ENCODE measurements at places on chromosomes 11 and 22.

DNA sequence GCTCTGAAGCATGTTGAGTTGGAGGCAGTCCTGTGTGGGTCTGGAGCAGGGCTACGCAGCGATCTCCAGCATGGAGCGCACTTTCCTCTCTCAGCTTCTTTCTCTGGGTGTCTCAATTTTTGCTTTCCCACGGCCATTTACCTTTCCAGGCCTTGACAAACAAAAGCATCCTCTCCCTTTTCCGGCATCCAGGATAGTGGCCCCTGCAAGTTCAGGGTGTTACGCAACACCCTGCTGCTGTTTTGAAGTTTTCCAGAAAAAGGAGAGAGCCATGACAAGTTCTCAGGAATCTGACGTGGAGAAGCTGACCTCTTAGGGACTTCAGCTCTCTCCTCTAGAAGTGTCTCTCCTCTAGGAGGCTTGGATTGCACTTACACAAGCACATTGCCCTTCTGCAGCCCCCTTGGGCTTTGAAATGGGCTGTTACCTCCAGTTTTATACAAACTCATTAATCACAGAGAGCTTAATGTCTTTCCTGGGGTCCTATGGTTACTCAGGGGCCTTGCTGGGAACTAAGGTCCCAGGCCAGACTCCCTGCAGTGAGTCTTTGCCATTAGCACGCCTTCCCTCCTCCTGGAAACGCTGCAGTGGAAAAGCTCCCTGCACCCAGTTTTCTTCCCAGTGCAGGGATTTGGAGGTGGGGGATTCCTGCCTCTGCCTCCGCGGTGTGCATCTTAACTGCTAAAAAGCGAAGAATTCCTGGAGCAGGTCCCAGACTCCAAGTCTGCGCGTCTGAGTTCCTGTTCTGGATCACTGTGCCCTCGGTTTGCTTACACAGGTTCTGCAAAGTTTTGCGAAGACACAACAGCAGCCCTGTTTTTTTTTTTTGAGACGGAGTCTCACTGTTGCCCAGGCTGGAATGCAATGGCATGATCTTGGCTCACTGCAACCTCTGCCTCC, 80.4 kb downstream of the BARX2 start:
- no peak for DNase-seq

DNA sequence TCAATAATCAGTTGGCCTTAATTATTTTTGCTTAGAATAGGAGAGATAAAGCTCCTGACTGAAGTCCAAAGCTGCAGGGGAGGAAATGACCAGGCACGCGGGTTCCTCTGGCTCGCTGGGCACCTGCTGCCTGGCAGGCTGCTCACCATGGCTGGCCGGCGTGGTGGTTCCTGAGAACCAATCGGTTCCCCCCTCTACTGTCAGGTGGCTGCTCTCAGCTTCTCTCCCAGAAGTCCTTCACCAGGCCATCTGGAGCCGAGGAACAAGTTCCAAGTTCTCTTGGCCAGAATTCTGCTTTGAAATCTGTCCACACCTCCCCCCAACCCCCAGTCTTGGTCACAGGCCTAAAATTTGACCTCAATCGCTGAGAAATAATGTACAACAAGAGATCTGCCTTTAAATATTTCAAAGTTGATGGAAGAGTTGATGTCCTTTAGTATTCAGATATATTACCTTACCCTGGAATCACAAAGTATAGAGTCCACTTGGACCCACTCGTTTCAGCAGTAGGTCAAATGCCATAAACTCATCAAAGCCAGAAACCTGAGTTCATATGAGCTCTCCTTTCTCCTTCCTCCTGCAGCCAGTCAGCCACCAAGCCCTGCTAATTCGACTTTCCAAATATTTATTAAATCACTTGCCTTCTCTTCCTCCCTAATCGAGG, 25.2 kb downstream of the EXPH5 start:
- no peak for DNase-seq

DNA sequence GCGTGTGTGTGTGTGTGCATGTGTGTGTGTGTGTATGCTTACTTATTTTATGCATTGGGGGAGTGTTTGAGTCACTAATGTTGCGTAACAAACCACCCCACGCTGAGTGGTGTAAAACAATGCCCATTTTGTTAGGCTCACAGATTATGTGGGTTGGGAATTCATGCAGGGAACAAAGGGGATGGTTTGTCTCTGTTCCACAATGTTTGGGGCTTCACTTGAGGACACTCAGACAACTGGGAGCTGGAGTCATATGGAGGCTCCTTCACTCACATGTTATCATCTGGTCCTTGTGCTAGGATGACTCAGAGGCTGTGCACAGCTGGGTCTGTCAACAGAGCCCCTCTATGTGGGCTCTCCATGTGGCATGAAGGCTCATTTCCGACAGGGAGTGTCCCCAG, 51.3 kb upstream of the LARGE1 start:
- DNase-seq = no peak

DNA sequence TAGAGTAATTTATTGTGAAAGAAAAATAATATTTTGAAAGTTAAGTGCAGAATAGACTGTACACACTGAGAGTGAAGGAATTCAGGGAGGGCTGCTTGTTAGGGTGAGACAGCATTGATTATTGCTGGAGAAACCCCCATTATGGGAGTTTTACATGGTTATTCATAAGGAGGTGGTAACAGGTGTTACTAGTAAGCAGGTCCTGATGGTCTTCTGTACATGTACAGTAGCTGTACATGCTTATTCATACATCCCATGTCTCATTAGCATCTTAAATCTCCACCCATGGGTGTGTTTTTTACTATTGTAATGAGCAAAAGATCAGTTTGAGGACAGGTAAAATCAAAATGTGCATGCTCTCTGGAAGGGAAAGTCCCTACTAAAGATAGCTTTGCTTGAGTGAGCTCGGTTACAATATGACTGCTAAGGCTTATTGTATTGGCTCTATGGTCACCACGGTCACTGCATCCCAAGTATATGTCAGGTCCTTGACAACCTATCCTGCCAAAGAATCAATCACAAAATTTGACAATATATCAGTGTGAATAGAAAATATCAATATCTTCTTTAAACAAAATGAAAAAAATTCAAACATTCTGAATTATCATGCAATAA, 6.2 kb downstream of the KDM4F start:
- no peak for DNase-seq

- DNase-seq = no peak
Measured at GRCh38 chr11:16338393-16338792, 18.0 kb downstream of the SOX6 start.

GRCh38 chr11:134639586-134640330, 227.7 kb upstream of the B3GAT1 start:
- DNase-seq = no peak

- no peak for DNase-seq
Measured at GRCh38 chr22:22244316-22245250, at the start of gene VPREB1. VPREB1 (plus strand) TSS chr22:22244786; CDS start chr22:22244814, 28 bp downstream.

DNA sequence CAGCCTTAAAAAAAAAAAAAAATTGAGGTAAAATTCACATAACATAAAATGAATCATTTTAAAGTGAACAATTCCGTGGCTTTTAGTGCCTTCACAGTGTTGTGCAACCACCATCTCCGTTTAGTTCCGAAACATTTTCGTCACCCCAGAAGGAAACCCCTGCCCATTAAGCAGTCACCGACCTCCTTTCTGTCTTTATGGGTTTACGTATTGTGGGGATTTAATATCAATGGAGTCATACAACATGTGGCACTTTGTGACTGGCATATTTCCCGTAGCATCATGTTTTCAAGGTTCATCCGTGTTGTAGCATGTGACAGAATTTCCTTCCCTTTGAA, 65.5 kb downstream of the BCR start:
- no peak for DNase-seq

- DNase-seq = no peak
Measured at GRCh38 chr11:69406060-69406459, 75.4 kb upstream of the LINC01488 start.

DNA sequence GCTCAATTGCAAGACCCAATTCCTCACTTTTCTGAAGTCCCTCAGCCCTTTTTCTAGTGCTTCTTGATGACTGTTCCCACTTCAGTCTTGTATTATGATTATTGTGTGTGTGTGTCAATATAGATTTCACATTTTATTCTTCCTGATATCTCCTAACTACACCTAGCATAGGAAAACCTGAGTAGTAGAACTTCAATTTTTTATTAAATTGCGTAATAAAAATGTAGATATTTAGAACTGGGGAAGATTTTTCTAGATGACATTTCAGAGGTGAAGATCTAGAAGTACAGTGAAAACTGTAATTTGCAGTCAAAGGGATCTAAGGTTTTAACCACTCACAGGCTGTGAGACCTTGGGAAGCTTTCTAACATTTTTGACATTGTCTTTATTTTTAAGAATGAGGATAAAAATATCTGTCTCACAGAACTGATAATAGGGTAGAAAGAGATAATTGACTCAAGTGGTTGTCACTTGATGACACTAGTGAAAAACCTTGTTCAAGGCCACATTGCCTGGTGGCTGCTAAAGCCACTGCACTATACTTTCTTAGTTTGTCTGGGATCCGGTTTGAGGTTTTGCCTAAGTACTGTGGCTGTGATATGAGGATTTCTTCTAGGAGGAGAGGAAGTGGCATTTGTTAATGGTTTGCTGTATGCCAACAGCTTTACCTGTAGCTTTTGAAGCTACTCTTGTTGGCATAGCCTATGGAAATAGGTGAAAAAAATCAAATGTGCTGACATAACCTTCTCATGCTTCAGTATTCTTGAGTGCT, 32.2 kb upstream of the SESN3 start:
- DNase-seq = no peak

DNA sequence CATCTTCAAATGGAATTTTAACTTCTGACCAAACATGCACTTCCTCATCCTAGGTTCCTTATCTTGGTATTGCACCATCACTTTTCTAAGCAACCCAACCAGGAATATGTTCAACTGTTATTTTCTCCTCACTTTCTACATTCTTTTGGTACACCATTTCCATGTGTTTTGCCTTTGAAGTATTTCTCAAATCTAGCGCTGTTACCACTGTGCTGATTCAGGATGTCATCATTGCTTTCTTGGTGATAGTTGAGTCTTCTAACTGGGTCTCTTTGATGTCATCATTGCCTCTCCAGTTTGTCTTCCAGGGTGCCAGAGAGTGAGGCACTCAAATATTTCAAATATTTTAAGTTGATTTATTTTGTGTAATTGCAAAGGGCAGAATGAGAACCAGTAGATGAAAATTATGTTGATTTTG, 47.5 kb downstream of the HORMAD2 start:
- no peak for DNase-seq

DNA sequence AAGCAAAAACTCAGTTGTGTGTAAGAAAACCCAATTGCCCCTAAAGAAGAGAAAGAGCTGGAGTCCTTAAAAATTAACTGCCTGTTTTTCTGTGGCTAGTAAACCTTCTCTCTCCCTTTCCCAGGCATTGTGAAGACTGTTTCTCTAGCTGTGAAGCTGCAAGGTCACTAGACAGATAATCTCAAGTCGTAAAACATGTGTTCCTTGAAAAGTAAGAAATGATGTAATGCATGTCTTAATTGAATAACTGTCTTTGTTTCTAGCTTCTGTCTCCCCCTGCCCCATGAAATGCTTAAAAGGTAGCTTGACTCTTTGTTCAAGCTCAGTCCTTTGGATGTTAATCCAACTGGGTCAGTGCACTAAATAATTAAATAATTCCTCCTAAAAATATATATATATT, 29.5 kb upstream of the FAM181B start:
- DNase-seq = no peak

GRCh38 chr22:40452730-40453487, 82.5 kb downstream of the SGSM3 start:
- DNase-seq = no peak

DNA sequence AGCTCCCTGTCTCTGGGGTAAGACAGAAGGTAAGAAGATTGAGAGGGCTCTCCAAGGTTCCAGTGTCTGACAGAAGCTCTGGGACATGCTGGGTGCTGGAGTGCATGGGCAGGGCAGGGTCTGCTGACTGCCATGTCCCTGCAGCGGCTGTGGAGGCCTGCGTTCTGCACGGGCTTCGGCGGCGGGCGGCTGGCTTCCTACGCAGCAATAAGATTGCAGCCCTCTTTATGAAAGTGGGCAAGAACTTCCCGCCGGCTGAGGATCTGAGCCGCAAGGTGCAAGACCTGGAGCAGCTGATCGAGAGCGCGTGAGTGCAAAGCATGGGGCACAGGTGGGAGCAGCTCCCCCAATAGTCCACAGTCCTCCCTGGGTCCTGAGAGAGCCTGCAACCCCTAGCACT, 41.5 kb downstream of the SGSM1 start:
- DNase-seq = no peak
